ENCODE measurements at places on chromosomes 5 and 9. TPM values are rescaled to one million over a fixed set of nuclear protein-coding genes. Genes with fewer than 3 reads are reported as not detected.

DNA sequence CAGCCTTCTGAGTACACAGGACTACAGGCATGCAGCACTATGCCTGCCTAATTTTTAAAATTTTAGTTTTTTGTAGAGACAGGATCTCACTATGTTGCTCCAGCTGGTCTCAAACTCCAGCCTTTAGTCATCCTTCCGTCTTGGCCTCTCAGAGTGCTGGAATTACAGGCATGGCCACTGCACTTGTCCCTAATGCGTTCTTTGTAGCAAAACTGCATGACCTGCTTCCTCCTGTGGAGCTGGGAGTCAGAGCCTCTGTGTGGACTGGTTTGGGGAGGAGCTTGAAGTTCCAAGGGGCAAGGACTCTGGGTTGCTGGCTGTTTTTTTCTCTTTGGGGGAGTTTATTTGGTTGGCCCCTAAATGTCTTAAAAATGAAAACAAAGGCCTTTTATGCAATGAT, 22.7 kb upstream of the ANKRD34B start:
- no peak for DNase-seq

DNA sequence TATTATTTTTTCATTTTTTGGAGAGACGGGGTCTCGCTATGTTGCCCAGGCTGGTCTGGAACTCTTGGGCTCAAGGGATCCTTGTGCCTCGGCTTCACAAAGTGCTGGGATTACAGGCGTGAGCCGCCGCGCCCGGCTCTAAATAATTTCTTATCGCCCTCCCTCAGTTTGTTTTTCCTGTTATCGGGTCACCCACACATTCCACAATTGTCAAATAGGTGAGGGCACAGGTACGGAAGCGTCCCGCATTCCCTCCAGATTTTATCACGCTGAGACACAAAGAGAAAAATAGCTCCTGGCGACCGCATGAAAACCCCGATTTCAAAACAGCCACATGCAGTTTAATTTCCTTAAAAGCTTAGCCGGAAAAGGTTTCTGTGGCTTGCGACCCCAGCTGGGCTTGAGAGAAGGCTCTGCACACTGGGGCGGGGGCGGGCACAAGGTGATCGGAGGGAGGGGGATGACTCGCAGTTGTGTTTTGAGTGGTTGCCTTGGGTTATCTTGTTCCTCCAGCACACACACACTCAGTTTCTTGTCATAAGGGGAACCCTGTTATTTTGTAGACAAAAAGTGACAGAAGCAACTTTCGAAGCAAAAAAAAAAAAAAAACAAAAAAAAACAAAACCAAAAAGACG, 717 bp upstream of the IQGAP2 start:
- DNase-seq: peak; percentile 85

FAF2 gene
- total RNA-seq: 33.7 TPM

CA9 gene
- 4.0 TPM for total RNA-seq

- DNase-seq: no peak
These were observed 1.4 kb upstream of the NHP2 start for GRCh38 chr5:178155065-178155464.
